ENCODE measurements at places on chromosomes 12 and 14.

GRCh38 chr14:85508863-85509262 is 21.1 kb upstream of the FLRT2 start:
- DNase-seq = no peak

GRCh38 chr14:23359167-23359626 is 5.8 kb downstream of the EFS start:
- no peak for DNase-seq

DNA sequence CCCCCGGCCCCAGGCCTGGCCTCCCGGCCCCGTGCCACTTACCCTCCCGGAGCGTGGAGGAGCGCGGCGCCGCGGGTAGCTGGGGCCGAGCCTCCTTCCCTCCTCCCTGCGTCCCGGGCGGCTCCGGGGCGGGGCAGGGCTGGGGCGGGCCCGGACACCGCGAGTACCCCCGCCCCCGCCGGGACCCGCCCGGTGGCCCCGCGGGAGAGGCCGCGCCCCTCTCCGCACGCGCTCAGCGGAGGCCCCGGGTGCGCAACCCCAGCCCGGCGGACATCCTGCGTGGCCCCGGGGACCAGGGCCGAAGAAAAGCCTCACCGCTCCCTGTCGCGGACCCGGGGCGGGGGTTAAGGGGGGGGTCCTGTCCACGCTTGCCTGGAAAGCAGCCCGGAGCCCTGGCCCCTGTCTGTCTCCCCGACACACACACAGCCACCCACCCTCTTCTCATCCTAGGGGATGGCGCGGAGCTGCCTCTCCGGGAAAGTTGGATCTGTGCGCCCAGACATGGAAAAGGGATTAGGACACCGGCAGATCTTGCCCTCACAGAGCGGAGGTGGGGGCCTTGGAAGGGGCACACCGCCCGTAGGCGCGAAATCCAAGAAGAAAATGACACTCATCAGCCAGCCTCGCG is at the start of gene SYNE3:
Gene SYNE3, minus strand, starts transcription at position 97 of the 628 bp plus-strand sequence. CDS start 40,829 bp downstream, outside the sequence.
- no peak for DNase-seq

GRCh38 chr12:9367201-9367600 is 159.0 kb upstream of the PZP start:
- DNase-seq = no peak

GRCh38 chr14:99524804-99525698 is 43.8 kb downstream of the CCNK start:
- peak; percentile 31 for DNase-seq

DNA sequence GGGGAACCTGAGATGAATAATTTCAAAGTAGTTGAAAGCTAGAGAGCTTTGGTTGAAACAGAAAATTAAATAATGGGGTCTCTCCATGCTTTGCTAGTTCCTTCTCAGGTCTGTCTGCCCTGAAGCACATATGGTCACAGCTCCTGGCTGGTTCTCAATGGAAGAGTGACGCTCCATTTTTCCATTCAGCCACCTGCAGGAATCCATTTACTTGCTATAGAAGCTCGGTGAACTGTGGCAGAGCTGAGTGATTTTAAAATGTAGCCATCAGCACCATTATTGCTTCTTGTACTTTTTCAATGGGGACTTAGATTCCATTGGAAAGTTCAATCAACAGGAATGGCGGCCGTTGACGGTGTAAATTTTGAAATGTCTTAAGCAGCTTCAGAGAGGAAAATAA is 525.2 kb downstream of the GLT1D1 start:
- DNase-seq = no peak

GRCh38 chr12:122099856-122100255 is 21.3 kb downstream of the MLXIP start:
- DNase-seq = no peak

GRCh38 chr12:52084491-52085231 is 5.2 kb downstream of the SMIM41 start:
- no peak for DNase-seq

All from SW 1271 (cell line).